ENCODE measurements at places on chromosomes 2 and 18. TPM values are rescaled to one million over a fixed set of nuclear protein-coding genes. Genes with fewer than 3 reads are reported as not detected.

Gene RRM2
- total RNA-seq, result 262 TPM

Gene TAF1B
- total RNA-seq, result 25.0 TPM

Gene MATN3
- 17.8 TPM for total RNA-seq

Gene RAB6C
- not detected for total RNA-seq
